ENCODE measurements at places on chromosomes 1 and 21.
A peak's percentile ranks its signal among the peaks of the same experiment; 100 is the strongest.

GRCh38 chr1:109091078-109091838 lies 694 bp downstream of the TMEM167B start:
- peak; percentile 68 for DNase-seq

GRCh38 chr1:30763651-30764248 lies 6.2 kb upstream of the LAPTM5 start:
- DNase-seq: no peak

GRCh38 chr1:155199792-155200191 lies 7.9 kb downstream of the THBS3 start:
- DNase-seq: no peak

DNA sequence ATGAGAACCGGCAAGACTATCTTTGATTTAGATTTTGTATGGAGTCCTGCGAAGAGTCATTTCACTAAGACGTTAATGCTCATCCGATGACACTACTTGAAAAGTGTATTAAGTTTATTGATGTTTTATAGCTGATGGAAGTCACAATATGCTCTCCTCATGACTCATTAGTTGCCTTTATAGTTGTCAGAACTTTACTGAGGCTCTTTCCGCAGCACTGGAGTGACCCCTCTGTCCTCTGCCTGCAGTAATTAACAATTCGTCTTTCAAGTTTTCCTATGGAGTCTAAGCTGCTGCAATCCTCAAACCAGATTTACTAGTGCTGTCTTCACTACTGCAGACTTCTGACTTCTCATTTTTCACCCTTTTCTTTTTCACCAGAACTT lies 853 bp downstream of the USP16 start:
- DNase-seq: no peak

DNA sequence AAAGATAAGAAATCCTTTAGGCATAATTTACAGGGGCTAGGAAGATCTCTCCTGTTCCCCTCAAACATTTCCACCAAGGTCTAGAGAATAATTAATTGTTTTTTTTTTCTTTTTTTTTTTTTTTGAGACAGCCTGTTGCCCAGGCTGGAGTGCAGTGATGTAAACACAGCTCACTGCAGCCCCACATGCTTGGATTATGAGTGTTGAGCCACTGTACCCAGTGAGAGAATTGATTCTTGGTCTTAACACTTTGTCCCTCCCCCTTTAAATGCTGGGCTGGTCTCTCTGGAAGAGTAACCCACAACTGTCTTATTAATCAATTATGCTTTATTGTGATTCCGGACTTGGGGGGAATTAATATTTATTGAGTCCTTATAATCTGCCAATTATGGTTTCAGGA lies 33.4 kb downstream of the ATF3 start:
- DNase-seq: no peak

- peak; percentile 85 for DNase-seq
These were observed 46.0 kb downstream of the VPS26C start for GRCh38 chr21:37220981-37221664.

DNA sequence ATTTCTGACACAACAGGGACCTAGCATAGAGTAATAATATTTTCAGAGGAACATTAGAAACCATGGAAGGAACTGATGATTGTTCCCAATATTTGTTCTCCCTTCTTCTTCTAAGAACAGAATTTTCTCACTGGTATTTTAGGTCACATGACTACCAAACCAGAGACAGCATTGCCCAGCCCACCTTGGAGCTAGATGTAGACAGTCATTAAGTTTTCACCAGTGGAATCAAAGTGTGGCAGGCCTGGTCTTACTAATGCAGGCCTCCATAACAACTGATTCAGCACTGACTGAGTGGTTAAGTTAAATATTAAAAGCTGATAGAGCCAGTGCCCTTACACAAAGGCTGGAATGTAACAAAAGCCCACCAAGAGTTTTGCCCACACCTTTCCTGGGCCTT lies 244.4 kb downstream of the ZNF648 start:
- no peak for DNase-seq

GRCh38 chr1:74363220-74363619 lies 128.0 kb downstream of the TNNI3K start:
- no peak for DNase-seq

- no peak for DNase-seq
These were observed 53.9 kb downstream of the GALNT2 start for GRCh38 chr1:230120921-230121381.

DNA sequence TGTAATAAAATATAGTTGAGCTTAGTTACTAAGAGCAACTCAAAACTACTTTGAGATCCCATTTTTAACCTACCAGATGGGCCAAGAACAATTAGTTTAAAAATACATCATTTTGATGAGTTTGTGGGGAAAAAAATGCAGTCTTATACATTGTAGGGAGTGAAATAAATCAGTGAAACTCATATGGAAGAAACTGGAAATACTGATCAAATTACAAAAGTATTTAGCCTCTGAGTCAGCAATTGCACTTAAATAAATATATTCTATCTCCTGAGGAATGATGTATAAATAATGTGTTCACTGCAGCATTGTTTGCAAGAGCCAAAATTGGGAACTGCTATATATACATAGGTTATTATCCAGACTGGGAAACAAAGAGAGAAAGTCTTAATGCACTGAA lies 4.6 kb upstream of the SMCP start:
- peak; percentile 10 for DNase-seq

GRCh38 chr1:245561665-245562234 lies 407.0 kb downstream of the KIF26B start:
- no peak for DNase-seq

DNA sequence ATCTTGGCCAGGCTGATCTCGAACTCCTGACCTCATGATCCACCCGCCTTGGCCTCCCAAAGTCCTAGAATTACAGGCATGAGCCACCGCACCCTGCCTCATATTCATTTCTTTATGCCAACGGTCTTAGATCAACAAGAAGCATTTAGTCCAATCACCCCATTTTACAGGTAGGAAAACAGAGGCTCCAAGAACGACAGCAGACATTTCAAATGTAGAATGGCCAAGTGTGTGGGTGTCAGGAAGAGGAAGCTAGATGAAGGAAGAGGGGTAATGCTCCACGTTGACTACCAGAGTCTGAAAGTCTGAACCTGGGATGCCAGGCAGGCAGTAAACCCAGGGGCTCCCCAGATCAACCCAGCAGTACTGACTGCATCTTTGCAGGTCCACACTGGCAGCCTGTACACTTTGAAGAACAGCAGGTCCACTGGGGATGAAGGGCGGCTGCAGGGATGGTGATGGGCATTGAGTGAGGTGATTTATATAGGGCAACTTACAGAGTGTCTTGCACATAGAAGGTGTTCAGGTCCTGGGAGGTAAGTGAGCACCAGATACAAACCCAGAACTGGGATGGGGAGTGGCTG lies 120.2 kb downstream of the EPHB2 start:
- no peak for DNase-seq

DNA sequence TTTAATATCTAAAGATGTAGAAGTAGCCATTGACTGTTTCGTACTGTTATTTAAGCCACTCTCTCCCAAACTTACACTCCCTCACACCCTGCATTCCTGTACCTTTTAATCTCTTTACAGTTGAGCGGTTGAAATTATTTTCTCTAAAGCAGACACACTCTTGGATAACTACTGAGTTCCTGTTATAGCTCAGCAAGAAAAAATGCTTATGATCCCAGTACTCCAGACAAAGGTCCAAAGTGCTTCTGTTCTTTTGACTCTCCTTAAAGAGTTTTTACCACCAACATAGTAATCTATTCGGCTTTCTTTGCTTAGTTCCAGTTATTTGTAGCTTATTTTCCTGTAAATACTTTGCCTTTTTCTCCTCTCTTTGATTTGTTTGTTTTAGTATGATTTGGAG lies 100.1 kb downstream of the ATF6 start:
- no peak for DNase-seq

GRCh38 chr1:228091084-228091483 lies 8.6 kb downstream of the ARF1 start:
- no peak for DNase-seq

- DNase-seq: no peak
These were observed 81.9 kb upstream of the WLS start for GRCh38 chr1:68314151-68314780.

DNA sequence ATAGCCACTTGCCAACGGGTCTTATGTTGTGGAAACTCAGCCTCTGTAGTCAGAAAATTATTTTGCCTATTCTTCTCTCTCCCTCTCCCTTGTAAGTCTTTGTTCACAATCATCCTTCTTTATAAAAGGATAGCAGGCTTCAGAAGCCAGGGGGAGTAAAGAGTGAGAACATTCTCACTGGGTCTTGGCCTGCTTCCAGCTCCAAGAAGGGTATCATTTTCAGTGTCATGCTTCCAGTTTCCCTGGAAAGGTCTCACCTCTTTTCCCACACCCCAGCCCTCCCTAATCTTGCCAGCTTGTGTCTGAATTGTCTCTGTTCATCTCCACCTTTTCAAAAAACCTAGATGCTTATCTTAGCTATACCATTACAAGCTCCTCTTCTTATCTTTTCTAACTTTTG lies 346.2 kb upstream of the LRRC7 start:
- no peak for DNase-seq

DNA sequence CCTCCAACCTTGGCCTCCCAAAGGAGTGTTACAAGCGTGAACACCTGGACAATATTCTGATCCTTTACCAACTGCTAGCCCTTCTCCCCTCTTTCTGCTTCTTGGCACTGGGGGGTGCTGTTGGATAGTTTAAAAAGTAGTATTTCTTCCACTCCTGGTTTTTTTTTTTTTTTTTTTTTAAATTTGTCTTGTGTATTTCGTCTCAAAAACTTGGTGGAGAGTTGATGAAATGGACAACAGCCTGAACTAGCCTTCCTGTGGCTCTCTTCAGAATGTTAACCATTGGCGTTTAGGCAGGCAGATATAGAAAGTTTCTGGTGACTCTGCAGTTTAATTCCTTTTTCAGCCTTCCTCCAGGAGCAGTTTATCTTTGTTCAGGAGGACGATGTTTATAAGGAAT lies 69.7 kb upstream of the USP24 start:
- DNase-seq: peak; percentile 81

DNA sequence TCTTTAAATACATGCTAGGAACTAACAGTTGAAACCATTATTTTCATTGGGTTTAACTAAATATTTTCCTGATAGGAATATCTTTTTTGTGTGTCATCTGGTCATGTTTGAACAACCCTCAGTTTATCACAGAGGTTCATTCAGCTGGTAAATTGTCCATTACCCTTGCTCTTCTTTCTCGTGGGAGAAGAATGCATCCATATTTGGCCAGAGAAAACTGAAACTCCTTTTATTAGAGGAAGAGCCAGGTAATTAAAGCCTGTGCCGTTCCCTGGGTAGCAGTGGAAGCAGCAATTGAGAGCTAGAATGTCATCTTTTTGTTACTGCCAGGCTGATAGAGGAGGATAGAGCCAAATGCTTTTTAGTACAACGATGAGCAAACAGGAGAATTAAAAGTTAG lies 587.2 kb upstream of the ZRANB2 start:
- DNase-seq: no peak

DNA sequence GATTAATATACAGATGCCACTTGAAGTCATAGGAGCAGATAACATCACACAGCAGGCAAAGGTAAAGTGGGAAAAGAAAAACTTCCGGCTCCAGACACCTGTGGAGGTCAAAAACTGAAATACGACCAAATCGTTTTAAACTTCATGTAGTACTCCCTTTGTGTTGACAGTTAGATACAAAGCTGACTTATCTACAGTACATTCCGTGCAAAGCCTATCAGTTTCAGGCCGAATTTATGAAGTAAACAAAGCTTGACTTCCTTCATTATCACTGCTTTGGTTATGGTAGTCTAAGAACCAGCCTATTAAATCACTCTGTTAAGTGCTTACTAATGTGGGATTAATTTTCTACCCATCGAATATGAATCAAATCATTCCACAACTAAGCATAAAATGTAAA lies 156.3 kb downstream of the SMYD3 start:
- no peak for DNase-seq

DNA sequence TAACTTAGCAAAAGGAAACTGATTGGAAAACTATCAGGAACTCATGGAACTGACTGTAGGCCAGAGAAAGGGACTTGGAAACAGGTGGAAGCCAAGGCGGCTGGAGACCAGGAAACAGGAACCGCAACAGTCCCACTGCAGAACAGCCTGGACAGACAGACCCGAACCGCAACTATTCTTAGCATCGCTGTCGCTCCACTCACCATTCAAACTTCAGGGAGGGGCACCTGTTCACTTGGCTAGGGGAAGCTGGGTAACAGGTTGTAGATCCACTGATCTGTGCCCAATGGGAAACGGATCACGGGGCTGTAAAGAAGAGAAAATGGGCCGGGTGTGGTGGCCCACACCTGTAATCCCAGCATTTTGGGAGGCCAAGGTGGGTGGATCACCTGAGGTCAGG lies 61.9 kb downstream of the CLSTN1 start:
- DNase-seq: no peak

DNA sequence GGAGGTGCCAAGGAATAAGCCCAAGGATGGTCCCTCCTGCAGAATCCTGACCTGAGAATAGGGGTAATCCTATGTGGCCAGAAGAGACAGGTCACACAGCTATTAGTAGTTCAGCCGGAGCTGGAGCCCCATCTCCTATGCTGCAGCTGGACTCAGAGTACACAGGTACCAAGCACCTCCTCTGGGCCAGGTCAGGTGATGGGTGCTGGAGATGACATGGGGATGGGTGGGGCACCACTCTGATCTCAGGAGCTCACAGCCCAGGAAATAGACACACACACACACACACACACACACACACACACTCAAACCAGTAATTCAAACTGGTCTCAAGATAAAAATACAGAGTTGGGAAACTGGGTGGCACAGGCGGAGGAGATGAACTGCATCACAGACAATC lies 54.2 kb upstream of the SSBP3 start:
- no peak for DNase-seq

DNA sequence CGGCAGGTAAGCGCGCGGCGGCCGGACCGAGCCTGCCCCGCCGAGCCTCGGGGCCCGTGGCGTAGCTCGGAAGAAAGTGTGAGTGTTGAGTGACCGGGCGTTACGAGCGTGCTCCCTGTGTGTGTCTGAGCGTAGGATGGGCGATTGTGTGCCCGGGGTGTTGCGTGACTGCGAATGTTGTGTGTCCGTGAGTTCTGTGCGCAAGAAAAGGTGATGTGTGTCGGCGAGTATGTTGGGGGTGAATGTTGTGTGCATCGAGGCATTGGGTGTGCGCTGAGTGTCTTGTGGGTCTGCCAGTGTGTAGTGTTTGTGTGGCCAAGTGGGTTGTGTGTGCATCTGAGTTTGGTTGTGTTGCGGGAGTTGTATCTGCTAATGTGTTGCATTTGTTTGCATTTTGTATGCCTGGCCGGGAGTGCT lies 398 bp downstream of the PTPRU start:
- peak; percentile 15 for DNase-seq

Data from fibroblast of the aortic adventitia (primary cell).